GM12878 (cell line): ENCODE measurements at places on chromosomes 5 and 9. TPM values are rescaled to one million over a fixed set of nuclear protein-coding genes. Genes with fewer than 3 reads are reported as not detected.

The LRRC19 gene
- 0.10 and 0.20 TPM in 2 replicates for polyA plus RNA-seq

The WNT8A gene
- not detected in 2 replicates for polyA plus RNA-seq

- DNase-seq, result no peak
These were observed 197.0 kb downstream of the FBN2 start for GRCh38 chr5:128341056-128341455.

DNA sequence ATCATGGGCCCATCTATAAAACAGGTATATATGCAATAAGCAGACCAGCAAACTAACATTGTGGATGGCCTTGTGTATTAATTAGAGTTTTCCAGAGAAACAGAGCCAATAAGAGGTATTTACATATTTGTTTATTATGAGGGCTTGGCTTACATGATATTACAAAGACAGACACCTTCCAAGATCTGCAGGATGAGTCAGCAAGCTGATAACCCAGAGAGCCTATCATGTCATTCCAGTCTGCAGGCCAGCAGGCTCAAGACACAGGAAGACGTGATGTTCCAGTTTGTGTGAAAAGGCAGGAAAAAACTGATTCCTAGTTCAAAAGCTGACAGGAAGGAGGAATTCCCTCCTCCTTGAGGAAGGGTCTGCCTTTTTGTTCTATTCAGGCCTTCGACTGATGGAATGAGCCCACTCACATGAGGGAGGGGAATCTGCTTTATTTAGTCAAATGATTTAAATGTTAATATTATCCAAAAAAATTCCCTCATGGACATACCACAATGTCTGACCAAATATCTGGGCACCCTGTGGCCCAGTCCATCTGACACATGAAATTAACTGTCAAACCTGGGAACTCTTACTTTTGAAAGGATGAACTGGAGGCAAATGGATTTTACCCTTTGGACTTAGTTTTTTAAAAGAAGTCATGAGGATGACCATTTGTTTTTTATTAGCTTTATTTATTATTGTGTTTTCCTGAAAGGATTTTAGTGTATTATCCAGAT is 161.2 kb upstream of the CHD1 start:
- DNase-seq, result no peak

DNA sequence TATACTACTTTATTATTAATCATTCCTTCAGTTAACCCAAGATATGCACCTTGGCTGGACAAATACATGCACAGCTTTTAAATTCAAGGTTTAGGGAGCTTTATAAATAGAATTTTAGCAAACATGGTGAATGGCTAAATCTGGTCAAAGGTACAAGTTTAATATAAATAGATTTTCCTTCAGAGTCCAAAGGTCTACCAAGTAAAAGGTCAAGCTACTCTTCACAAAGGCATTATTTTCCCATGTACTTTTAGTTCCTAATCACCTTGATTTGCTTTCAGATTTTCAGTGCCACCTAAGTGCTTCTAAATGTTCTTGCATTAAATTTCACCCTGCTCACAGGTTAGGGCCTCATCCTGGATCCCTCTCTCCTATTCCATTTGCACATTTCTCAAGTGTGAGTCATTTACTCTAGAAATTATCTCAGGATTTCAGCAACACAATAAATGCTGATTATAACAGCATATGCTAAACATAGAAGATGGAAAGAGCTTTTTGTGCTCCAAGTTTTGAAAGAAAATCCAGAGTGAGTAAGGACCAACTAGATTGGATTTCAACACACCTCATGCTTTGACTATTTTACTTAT is 459.4 kb upstream of the ITGA1 start:
- no peak for DNase-seq

DNA sequence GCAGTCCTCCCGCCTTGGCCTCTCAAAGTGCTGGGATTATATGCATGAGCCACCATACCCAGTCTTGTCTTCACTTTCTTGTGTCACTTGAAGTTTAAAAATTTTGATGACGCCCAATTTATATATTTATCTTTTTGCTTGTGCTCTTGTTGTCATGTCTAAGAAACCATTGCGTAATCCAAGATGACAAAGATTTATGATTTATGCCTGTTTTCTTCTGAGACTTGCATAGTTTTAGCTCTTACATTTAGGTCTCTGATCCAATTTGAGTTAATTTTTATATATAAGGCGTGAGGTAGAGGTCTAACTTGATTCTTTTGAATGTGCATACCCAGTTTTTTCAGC is 18.6 kb downstream of the ANKHD1 start:
- DNase-seq, result no peak

DNA sequence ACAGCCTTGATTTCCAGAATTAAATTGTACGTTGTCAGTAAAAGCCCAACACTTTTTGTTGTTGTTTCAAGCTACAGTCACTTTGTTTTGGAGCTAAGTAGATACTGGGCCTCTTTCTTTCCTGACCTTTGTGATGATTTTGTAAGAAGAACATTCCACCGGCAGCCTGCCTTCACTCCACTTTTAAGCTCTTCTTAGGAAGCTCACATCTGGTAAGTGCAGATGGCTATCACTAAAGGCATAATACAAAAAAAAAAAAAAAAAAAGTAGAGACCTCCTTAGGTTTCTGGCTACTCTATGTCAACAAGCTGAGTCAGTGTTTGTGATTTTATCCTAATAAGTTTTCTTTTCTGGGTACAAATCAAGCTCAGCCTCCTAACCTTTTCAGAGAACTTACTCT is 1922.1 kb upstream of the WWC1 start:
- no peak for DNase-seq

DNA sequence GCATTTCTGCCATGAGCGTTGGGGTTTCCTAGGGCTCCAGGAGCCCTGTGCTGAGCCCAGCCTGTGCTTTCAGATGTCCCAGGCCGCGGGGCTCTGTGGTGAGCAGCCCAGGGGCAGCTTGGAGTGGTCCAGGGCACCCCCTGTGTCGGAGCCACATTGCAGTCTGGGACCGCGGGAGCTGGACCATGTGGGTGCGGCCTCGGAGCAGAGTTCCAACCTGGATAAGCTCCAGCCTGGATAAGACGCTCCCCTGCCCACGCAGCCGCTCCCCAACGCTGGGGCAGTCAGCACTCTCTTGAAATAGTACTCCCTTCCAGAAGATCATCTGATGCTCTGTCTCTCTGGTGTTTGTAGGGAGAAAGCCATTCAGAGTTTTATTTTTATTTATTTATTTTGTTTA is 111.1 kb downstream of the WNK2 start:
- no peak for DNase-seq
